ENCODE measurements at places on chromosomes 7 and 10.
A peak's percentile ranks its signal among the peaks of the same experiment; 100 is the strongest.

DNA sequence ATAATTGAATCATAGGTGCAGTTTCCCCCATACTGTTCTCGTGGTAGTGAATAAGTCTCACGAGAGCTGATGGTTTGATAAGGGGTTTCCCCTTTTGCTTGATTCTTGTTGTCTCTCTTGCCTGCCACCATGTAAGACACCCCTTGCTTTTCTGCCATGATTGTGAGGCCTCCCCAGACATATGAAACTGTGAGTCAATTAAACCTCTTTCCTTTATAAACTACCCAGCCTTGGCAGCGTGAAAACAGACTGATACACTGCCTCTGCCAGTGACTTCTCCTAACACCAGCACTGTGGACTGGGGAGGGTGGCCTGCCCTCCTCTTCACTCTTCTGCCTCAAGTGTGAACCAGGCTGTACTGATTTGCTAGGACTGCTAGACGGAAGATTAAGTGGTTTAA lies 108.6 kb downstream of the RAB11FIP2 start:
- no peak for DNase-seq

GRCh38 chr10:6247041-6247712 lies 44.4 kb downstream of the PFKFB3 start:
- no peak for DNase-seq

GRCh38 chr7:137147338-137147720 lies 196.2 kb downstream of the PTN start:
- no peak for DNase-seq

DNA sequence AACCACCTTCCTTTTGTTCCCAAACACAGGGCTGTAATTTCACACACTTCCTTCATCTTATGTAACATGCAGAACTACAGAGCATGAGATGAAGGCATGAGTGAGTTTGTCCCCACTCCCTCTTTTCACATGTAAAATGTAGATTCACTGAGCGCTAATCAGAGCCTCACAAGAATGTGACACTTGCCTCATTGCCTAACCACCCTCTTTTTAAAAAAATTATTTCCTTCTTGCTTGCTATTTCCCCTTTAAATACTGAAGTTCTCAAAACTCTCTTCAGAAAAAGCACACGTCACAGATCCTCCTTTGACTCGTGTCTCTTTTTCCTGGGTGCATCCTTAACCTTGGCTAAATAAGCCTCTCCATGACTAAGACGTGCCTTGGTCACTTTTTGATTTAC lies 121.2 kb upstream of the TARP start:
- DNase-seq, result no peak

GRCh38 chr7:95686109-95686508 lies 86.2 kb upstream of the DYNC1I1 start:
- no peak for DNase-seq

DNA sequence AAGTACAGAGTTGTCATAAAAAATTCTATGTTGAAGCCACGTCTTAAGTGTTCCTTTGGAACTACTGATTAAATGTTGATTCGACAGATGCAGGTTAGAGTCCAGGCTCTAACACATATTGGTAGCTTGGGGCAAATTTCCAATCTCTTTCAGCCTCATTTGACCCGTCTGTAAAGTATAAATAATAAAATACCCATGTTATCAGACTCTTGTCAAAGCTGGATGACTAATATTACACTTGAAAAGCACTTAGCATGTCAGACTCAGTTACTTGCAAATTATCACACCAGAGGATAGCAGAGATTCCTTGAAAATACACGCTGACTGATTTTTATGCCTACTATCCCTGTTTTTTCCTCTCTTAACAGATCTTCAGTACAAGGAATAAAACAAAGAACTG lies 18.1 kb upstream of the MACC1 start:
- no peak for DNase-seq

DNA sequence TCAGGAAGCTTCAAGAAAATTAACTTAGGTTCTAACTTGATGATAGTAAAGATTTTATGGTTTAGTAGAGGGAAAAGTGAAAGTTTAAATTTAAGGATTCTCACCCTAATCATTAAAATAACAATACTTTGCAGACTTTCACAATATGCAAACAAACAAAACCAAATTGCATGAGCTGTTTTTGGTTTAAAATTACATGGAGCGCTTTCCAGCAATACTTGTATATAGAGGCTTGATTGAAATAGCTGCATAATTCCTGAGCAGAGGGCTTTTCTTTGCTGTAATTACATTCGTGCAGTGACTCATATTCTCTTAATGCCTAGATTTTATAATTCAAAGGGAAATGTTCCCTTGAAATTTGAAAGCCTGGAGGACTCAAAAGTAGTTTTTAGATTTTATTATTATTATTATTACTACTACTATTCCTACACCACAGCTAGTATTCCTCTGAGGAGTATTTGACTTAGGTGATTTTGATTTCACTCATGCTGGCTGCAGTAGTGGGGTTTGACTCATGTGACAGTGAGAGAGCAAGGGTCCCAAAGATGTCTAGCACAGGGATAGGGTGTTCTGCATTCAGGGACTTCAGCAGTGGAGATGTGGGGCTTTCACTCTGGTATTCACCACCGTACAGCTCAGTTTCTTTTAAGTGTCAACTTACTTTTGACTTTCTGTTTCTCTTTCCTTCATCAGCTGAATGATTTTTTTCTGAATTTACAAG lies 138.1 kb downstream of the ADAM22 start:
- DNase-seq, result no peak

- DNase-seq, result no peak
These were observed 403.5 kb downstream of the SUGCT start for GRCh38 chr7:40538281-40538680.

GRCh38 chr7:6476596-6477317 lies 29.0 kb upstream of the DAGLB start:
- DNase-seq, result no peak

DNA sequence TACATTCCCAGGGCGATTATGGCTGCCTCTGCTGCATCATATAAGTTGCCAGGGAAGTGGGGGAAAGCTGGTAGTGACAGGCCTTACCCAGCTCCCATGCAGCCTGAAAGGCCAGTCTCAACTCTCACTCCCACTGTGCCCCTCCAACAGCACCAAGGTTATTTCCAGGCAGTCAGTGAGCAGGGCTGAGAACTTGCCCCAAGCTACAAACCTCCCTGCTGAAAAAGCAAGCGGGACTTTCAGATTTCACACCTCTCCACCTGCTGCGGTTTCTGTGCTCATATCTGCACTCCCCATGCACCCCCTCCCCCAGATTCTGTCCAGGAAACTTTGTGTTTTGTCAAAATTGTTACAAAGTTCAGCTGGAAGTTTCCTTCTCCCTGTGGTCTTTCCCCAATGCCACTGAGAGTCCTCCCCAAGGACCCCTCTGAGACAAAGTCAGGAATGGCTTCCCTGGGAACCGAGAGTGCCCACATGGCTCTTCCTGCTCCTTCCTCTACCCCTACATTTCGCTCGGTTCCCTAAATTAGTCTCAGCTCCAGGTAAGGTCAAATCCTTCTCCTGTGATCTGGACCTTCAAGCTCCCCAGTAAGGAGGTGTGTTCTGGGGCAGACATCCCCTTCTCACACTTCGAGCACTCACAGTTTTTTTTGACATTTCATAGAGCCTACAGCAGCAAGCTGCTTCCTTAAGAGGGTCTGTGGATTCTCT lies 25.3 kb upstream of the WNT2 start:
- no peak for DNase-seq

DNA sequence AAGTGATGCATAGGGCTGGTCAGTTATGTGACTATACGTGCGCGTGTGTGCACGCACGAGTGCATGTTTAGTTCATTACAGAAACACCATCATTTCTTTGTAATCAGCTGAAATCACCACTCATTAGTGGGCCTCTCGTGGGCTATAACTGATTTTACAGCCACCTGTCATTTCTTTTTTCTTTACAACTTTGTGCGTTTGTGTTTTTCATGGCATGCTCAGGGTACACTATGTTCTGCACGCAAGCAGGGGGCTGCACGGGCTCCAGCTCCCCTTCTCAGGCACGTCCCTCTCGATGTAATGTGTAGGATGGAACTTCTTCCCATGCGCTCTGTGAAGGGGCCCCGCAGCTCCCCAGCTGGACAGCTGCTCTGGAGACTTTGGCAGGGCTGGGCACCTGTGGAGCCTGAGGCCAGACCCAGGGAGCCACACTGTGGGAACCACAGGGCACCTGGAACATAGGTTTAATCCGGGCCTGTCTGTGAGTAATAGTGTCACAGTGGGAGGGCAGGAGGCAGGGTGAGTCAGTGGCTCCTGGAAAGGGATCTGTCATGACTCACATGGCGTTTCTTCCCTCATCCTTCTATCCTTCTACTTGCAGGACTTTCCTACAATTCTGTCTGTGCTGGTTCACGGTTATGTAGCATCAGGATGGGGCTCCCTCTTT lies 4.9 kb downstream of the GCK start:
- DNase-seq, result peak; percentile 71

GRCh38 chr7:157652954-157653826 lies 316.4 kb downstream of the DNAJB6 start:
- no peak for DNase-seq

DNA sequence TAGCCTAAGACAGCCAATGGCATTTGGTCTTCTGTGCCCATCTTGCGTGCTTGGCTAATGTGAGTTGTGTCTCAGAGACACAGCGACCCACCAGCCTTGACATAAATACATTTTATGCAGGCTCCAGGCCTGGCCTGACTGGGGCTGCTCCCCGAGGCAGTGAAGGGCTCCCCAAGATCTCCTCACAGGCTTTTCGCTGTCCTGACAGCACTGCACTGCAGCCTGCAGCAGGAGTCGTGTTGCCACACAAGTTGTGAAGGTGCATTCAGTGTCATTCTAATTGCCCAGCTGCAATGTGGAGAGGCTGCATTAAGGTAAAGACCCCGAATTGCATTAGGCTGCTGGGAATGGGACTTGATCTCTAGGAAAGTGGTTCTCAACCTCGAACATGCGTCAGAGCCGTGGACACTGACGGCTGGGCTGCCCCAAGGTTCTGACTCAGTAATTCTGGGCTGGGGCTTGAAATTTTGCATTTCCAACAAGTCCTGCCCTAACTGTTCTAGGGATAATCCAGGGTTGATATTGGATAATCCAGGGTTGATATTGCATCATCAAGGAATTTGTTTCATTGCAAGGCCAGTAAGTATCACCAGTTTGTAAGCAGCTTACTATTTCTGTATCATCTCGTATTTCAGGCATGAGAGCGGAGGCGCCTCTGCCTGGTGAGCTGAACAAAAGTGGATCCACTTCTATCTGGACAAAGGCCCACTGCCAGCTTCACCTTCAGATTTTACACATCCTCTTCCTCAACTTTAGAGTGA lies 108.7 kb upstream of the INSIG1 start:
- DNase-seq, result no peak

GRCh38 chr10:53687800-53688199 lies 915.2 kb upstream of the MBL2 start:
- no peak for DNase-seq

GRCh38 chr7:42733040-42733439 lies 178.8 kb downstream of the C7orf25 start:
- no peak for DNase-seq

GRCh38 chr10:49382226-49382625 lies 13.7 kb downstream of the DRGX start:
- DNase-seq, result no peak

- DNase-seq, result no peak
These were observed 34.5 kb downstream of the MTPN start for GRCh38 chr7:135942614-135943013.

GRCh38 chr10:133278577-133279265 lies 2.1 kb upstream of the ADAM8 start:
- peak; percentile 79 for DNase-seq

- DNase-seq, result no peak
These were observed 1239.3 kb downstream of the TYW1 start for GRCh38 chr7:68235937-68236336.

DNA sequence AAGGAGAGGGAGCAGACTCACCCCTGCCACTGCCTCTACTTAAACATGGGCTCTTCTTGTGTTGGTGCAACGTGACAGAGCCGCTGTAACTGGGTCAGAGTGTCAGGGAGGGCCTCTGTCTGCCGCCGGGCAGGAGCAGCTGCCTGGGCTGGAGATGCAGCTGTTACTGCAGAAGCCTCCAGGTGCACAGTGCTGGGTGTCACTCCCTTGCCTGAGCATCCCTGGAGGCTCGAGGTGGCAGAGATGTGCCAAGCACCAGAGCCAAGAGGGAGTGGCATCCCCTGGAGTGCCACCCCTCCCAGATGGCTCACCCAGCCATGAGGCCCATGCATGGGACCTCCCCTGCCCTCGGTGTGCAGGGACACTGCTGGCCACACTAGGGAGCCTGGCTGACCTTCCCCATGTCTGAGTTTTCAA lies 145.7 kb downstream of the PRPF18 start:
- no peak for DNase-seq

- no peak for DNase-seq
These were observed 5.6 kb downstream of the NFE2L3 start for GRCh38 chr7:26157520-26158105.

- no peak for DNase-seq
These were observed 136.0 kb upstream of the RSU1 start for GRCh38 chr10:16953270-16953669.

GRCh38 chr10:97882142-97883091 lies 32.8 kb downstream of the GOLGA7B start:
- peak; percentile 92 for DNase-seq

DNA sequence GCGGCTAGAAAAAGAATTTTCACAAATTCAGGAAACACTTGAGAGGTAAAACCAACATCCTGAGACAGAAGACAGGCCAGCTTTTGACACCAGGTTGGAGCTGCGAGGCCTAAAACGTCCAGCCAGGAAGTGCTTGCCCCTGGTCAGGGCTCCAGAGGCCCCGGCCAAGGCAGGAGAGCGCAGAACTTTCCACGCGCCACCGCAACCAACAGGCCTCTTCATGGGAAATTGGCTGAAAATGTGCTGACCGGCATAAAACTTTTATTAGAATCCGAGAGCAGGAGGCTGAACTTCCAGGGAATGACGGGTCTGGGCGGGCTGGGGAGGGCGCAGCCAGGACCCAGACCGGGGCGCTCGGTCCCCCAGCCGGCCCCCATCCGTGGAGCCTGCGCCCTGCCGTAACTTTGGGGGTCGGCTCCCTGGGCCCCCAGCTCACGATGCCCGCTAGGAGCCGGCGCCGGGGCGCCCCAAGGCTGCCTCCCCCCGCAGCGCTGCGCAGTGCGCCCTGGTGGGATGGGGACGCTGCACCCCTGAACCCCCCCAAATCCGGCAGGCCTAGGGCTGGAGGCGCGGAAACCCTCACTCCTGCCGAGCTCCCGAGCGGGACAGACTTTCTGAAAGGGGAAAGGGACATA lies 414.0 kb upstream of the MKI67 start:
- no peak for DNase-seq

DNA sequence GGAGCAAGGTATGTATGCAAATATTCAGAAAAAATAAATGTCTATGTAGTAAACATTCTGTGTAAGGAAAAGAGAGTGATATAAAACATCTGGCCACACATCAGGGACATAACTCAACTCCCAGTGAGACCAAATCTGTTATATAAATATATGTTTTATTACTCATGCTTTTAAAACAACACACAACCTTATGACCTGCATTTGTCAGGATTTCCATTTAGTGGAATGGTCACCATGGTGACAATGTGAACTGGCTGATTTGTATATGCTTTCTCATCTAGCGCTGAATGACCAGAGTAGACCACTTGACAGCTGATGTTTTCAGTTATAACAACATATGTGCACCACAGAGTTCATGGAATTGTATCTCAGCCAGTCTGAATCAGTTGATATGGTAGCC lies 551.7 kb downstream of the HTR7 start:
- DNase-seq, result no peak

GRCh38 chr7:117412946-117413559 lies 14.2 kb downstream of the ASZ1 start:
- DNase-seq, result no peak

All from keratinocyte (primary cell).